Hematopoietic multipotent progenitor cell (in vitro differentiated cells): ENCODE measurements at places on chromosomes 12 and 14. TPM values are rescaled to one million over a fixed set of nuclear protein-coding genes. Genes with fewer than 3 reads are reported as not detected.

PSMB5 gene
- 100 TPM for total RNA-seq

INHBC gene
- 0.27 TPM for total RNA-seq

LAG3 gene
- 12.1 TPM for total RNA-seq

MYF6 gene
- total RNA-seq: not detected

GPR132 gene
- 13.5 TPM for total RNA-seq

SERPINA12 gene
- not detected for total RNA-seq

BAZ2A gene
- 92.1 TPM for total RNA-seq

WSCD2 gene
- 0.27 TPM for total RNA-seq

HSP90AA1 gene
- total RNA-seq: 179 TPM

MIP gene
- total RNA-seq: under 0.01 TPM

CNTN1 gene
- total RNA-seq: 0.54 TPM

NOXRED1 gene
- total RNA-seq: 0.27 TPM

OR4E2 gene
- total RNA-seq: under 0.01 TPM

NEUROD4 gene
- not detected for total RNA-seq

RTL1 gene
- not detected for total RNA-seq

MMP19 gene
- 0.27 TPM for total RNA-seq

TAS2R42 gene
- not detected for total RNA-seq

GPR84 gene
- total RNA-seq: 0.81 TPM

ERP27 gene
- 1.3 TPM for total RNA-seq

P2RX7 gene
- total RNA-seq: 9.2 TPM

FAM181A gene
- not detected for total RNA-seq

LPAR5 gene
- 3.8 TPM for total RNA-seq

AMN gene
- total RNA-seq: 3.0 TPM

RARG gene
- 3.2 TPM for total RNA-seq

TAS2R9 gene
- total RNA-seq: under 0.01 TPM

ADGRD1 gene
- 0.54 TPM for total RNA-seq

KLRC3 gene
- total RNA-seq: not detected

KCNJ8 gene
- total RNA-seq: 0.27 TPM

KRT82 gene
- total RNA-seq: not detected

GDF11 gene
- total RNA-seq: 17.5 TPM
